ENCODE measurements at places on chromosomes 4 and X.

DNA sequence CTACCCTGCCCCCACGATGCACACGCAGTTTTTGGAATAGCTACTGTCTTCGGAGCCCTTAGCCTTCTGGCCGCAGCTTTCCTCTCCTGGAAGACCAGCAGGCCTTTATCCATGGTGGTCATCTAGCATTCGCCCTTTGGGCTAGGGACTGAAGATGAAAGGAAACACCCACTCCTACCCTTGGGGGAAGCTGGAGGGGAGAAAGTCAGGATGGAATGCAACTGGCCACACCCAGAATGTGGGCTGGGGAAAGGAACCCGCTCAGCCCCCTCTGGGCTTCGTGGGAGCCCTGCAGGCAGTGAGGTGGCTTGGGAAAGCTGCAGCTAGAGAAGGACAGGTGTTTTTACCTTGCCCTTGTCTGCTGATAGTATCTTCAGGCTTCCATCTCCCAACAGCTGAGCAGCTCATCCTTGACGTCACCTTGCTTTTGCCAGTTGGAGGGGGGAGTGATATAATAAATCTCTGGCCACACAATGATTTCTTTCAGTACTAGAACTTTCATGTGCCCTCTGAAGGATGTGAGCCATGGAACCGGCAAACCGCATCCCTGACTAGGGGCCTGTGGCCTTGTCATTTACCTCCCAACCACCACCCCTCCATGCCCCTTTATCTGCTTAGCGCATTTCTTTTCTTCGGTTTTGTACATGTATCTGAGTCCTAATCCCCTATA, 59.0 kb downstream of the ELF4 start:
- DNase-seq: no peak

DNA sequence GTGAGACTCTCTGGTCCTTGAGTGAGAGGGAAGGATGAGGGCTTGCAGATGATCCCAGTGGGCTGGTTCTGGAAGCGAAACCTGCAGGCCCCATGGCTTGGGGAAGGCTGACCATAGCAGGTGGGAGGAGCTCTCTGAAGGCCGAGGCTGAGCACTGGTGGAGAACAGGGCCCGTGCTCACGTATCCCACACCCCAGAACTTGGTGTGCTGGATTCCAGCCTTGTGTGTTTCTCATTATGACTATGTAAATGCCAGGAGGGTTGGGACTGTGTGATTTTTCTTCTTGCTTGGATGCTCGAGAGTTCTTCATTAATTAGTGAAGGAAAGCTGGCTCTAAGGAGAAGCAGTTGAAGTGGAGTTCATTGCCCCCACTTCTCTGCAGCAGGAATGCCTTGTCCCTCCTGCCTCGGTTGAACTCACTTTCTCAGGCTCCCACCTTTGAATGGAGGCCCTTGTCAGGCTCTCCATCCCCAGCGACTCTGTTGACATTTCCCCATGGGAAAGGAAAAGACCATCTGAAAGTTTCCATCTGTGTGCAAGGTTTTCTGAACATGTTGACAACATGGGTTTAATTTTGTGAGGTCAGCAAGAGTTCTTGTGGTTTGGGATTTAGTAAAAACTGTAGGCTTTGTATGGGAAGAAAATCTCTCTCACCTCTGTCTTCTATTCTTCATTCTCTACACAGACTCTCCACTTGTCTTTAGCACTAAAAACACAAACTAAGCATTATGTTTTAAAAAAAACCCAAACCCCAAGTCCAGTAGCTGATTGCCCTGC, 57.7 kb downstream of the TBL1X start:
- no peak for DNase-seq

GRCh38 chrX:128052303-128052702, at the start of gene ACTRT1:
Gene ACTRT1, minus strand, starts transcription at chrX:128052403. Its CDS starts 197 bp downstream, at chrX:128052206.
- DNase-seq: no peak

- no peak for DNase-seq
Measured at GRCh38 chr4:186839122-186840037, 115.7 kb upstream of the FAT1 start.

GRCh38 chr4:30656828-30657227, 63.3 kb upstream of the PCDH7 start:
- DNase-seq: no peak

DNA sequence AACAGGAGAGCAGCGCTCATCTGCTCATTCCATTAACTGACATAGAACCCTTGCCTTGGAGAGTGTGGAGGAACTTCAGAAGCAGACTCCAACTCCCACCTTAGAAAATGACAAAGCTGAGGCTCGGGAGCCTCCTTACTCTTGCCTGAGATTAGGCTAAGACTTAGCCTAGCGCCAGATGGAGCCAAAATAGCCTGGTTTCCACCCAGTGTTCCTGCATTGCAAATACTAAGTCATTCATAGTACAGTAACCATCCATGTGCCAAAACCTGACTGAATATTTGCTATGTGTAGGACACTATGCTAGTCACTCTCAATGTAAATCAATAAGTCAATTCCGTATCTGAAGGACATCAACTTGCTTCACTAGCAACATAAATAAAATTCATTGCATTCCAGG, 387.4 kb upstream of the CPEB2 start:
- DNase-seq: no peak

DNA sequence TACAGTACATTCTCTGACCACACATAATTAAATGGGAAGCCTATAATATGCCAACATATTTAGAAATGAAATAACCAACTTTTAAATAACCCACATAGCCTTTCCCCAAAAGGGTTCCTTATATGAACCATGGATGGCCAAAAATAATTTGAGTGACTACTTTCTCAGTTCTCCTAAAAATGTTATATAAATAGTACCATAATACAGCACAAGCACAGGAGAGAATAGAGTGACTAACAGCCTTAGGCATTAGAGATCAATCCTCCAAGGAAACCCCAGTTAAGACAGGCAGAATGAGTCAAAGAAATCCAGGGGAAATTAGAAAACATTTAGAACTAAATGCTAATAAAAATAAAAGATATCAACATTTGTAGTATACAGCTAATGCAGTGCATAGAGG, 50.2 kb downstream of the ANKRD17 start:
- no peak for DNase-seq

DNA sequence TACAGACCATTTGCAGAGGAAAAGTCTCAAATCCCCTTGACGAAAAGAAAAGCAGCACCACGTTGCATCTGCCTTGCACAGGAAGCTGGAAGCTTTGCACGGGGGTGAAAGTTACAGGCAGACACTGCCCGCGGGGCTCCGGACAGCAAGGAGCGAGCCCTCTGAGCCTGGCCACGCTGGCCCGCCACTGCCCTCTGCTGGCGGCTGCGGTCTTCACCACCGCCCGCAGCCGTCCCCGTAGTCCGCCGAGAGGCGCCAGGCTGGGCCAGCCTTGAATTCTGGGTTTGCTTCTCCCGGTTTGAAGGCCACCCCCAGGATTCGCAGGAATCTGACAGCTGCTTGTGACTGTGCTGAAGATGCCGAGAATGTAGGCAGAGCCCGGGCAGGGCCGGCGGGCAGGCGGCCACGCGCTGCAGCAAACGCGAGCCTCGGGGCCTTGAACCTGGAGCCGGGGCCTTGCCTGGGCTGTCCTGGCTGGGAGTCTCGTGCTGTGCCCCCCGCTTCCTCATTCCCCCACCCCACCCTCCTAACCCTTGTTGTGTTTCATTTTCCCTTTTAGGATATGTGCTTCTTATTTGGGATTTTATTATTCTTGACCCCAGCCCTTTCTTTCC, 49.2 kb downstream of the ENPP6 start:
- DNase-seq: peak; percentile 22

GRCh38 chrX:2898846-2899512, 30.2 kb downstream of the ARSD start:
- no peak for DNase-seq

GRCh38 chr4:158822348-158822747, 53.5 kb downstream of the FNIP2 start:
- DNase-seq: no peak

DNA sequence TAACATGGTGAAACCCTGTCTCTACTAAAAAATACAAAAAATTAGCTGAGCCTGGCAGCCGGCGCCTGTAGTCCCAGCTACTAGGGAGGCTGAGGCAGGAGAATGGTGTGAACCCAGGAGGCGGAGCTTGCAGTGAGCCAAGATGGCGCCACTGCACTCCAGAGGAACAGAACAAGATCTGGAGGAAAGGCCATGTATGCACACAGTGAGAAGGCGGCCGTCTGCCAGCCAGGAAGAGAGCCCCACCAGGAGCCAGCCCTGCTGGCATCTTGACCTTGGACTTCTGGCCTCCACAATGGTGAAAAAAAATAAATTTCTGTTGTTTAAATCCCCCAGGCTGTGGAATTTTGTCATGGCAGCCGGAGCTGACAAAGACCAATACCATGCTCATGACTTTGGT, 28.2 kb upstream of the MSX1 start:
- no peak for DNase-seq

- DNase-seq: no peak
Measured at GRCh38 chrX:131577999-131578734, 34.3 kb downstream of the OR13H1 start.

DNA sequence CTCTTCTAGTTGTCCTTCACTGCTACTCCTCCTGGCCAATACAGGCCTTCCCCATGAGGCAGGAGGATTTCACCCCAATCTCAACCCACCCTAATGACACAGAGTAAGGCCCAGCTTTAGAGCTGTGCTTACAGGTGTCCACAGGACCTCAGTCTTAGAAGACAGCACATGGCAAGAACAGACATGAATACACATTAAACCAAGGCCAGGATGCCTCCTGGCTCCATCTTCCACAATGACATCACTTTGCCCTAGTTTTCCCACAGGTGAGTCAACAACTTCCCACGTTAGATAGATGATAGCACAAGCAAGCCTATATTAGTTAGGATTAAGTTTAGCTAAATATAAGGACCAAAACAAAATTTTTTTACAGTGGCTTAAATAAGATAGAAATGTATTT, 63.8 kb upstream of the NOCT start:
- DNase-seq: no peak

DNA sequence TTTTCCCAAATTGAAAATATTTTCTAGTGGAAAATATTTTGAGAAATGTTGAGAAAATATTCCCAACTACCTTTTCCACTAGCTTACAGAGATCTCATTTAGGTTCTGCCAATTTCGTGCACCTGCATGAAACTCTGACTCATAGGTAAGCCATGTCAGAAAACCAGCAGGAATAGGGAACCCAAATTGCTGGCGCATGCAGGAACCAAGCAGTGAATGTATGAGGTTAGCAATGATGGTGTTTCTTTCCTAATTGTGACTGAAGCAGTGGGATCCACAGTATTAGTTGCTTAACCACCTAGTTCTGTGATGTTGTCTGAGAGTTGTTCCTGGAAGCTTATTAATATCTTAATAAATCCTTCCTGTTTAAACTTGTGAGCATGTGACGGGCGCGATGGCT, 381.0 kb upstream of the TRAM1L1 start:
- no peak for DNase-seq

DNA sequence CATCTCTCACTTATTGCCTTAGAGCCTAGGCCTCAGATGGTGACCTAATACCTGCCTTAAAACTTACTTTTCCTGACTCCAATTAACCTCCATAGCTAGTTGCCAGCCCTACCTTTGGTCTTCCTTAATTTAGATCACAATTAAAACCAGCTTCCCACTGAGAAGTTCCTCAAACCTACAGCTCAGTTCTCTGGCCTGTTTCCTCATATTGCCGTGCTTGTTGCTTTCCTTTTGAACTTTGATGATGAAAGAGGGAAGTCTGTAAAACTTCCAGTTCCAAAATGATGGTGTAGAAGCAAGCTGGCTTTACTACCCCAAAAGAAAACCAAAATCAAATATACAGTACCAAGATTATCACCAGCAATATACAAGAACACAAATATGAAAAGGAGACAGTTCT, 28.9 kb upstream of the CAMK2D start:
- DNase-seq: no peak

GRCh38 chr4:3335982-3336381, 43.2 kb downstream of the RGS12 start:
- DNase-seq: no peak

- DNase-seq: no peak
Measured at GRCh38 chr4:183445097-183445428, 627 bp downstream of the CDKN2AIP start.

Data from T-cell (primary cell).